Skeletal muscle cell (primary cell): ENCODE measurements at places on chromosomes 16 and 17.
A peak's percentile ranks its signal among the peaks of the same experiment; 100 is the strongest.

- no peak for DNase-seq
Measured at GRCh38 chr17:65633146-65633881, 71.9 kb upstream of the AXIN2 start.

DNA sequence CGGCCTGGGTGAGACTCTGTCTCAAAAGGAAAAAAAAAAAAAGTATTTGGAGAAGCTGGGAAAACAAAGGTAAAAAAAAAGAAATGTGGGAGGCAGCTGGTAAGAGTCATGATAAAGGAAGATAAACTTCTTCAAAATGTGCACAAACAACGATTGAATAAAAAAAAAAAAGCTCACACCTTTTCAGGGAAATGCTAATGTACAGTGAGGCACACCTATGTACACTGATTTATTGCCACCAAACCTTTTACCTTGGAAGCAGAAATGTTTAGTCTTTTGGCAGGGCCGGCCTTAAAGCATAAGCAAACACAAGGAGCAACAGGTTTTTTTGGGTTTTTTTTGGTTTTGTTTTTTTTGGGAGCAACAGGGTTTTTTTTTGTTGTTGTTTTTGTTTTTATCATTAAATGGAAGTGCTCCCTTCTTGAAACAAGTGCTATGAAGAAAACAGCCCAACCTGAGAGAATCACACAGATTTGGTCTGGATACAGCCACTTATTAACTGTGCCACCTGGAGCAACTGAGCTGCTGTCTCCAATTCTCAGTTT lies 29.8 kb upstream of the KCNJ2 start:
- DNase-seq: no peak

- DNase-seq: no peak
Measured at GRCh38 chr17:83185023-83186002, 105.9 kb downstream of the METRNL start.

DNA sequence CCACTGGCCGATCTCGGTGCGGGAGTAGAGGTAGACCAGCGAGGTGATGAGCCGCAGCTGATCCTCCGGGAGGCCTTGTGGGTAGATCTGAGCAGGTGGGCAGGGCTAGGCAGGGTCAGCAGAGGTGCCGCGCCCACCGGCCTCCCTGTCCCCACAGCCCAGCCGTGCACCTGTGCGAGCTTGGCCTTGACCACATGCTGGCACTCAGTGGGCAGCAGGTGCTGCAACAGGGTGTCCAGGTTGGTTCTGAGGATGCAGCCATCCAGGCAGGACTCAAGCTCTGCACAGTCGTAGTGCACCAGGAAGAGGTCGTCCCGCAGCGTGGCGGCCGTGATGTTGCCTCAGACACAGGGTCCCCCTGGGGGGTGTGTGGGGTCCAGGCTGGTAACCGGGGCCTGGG lies 12.4 kb downstream of the MSLN start:
- DNase-seq: no peak

DNA sequence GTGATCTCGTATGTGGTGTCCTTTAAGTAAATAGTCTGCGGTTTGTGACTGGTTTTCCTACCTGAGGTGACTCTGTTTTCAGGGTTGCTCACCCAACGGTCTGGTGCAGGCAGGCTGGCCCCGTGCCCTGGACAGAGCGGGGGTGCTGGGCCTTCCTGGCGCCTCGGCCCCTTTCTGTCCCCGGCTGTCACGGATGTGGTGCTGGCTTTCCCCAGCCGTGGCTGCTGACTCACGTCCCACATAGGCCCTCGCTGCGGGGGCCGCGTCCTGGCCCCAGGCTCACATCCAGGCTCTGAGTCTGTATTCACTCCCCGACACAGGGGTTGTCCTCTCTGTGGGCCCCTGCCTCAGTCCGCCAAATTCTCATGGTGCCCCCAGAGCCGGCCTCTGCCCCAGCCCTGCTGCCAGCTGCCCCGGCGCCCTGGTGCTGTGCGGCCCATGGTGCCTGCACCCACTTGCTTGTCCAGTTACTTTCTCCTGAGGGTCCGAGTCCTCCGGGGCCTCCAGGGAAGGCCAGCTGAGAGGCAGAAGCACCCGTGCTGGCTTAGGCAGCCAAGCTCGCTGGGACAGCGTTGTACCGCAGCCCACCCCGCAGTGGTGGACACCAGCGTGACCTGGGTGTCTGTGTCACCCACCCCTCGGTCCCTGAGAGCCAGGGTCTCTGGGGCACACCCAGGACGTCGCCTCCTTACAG lies 5.9 kb downstream of the CHMP6 start:
- no peak for DNase-seq

GRCh38 chr16:17724242-17724898 lies 253.6 kb upstream of the XYLT1 start:
- peak; percentile 77 for DNase-seq

- DNase-seq: no peak
Measured at GRCh38 chr16:57008440-57008839, 19.1 kb downstream of the NLRC5 start.
